ACHN (cell line): ENCODE measurements at places on chromosomes 6 and 20.

DNA sequence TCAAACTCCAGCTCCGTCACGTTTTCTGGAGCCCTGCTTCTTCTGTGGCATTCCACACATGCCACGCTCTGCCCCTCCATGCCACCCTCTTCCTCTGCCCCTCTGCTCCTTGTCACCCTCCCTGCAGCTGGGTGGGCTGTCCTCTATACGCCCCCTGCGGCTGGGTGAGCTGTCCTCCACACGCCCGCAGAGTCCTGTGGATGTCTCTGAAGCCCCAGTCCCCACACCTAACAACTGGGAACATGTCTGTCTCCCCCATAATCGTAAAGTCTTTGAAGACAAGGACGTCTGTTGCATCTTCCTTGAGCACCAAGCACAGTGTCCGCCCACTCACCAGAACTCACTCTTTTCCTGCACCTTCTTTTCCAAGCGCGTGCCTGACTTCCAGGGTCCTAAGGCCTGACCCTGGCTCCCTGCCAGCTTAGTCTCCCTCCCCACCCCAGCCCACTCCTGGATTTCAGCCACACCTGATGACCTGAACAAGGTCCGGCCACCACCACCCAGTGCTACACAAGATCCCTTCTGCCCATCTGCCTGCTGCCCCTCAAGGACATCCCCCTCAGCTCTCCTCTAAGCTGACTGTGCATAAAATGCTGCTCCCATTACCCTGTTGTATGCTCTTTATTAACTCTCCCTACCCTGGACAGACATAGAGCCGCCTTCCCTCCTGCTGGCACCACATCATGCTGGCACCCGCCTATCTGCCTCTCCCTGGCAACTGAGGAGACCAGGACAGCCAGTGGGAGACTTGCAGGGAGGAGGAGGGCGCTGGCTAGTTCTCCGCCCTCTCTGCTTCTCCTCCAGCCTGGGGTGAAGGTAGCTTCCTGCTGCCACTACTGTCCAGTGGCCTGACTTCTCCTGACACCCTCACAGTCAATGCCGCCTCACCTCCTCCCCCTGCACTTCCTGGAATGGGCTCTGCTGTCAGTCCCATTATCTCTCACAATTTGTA is 10.7 kb upstream of the PRR18 start:
- DNase-seq: no peak

DNA sequence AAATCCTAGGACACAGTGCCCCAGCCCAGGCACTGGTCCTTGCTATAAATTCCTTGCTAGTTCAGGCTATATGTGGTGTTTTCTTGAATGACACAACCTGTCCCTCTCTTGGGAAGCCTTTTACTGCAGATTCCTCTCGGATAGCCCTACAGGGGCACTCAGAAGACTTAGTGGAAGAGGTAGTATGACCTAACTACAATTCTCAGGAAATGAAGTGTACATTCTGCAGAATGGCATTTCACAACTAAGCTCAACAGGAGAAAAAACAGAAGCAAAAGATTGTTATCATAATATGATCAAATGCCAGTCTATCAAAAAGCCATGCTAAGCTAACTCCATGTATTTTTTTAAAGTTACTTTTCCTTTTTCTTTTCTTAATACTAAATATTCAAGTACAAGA is 66.3 kb upstream of the FBXL4 start:
- DNase-seq: peak; percentile 8

DNA sequence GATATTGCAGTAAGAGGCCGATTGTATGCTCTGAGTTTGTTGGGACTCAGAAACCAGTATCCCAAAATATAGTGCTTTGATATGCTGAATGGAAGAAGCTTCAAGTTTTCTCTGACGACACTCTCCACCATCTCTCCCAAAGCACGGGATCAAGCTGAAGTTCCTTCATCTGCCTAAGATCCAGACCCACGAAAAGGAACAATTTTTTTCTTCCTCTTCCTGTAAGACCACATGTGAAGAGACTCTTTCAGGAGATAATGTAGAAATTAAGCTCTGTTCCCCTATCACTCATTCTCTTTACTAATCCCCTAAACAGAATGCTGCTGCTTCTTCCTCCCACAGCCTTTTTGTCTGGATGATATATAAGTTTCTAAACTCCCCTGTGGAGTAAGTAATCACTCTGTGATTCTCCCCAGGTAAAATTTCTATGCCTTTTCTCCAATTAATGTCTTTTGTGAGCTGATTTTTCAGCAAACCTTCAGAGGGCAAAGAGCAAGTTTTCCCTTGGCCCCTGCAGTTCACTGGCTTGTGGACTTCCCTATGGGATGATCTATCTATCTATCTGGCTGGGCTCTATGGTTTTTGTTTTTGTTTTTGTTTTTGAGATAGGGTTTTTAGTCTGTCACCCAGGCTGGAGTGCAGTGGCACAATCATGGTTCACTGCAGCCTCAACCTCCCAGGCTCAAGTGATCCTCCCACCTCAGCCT is 13.5 kb upstream of the PNRC1 start:
- no peak for DNase-seq

- DNase-seq: no peak
These were observed 10.5 kb upstream of the C20orf144 start for GRCh38 chr20:33651562-33652048.

DNA sequence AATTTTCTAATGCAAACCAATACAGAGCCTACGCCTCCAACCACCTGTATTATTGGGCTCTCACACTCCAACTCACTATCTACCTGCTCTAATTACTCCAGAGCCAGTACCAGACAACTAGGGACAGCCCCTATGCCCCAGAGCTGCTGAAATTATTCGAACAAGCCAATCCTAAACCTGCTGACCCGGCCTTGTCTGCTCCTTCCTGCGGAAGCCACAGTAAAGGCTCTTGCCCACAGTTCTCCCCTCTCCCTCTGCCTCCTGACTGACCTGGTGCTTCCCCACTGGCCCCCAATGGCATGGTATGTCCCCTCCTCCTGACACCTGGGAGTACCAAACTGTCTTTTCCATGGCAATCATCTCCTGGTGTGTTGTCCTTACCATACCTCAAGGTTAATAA is 4.1 kb upstream of the TOX2 start:
- no peak for DNase-seq

DNA sequence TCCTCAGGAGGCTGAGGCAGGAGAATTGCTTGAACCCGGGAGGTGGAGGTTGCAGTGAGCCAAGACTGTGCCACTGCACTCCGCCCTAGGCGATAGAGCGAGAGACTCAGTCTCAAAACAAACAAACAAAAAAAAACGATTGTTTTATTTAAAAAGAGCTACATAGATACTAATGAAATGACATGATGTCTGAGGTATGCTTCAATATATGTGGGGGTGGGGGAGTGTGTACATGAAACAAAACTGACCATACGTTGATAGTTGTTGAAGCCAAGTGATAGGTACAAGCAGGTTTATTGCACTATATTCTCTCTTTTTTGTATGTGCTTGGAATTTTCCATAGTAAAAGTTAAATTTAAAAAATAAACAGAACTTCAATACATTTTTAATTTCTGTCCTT is 240.1 kb downstream of the TFAP2A start:
- DNase-seq: no peak

DNA sequence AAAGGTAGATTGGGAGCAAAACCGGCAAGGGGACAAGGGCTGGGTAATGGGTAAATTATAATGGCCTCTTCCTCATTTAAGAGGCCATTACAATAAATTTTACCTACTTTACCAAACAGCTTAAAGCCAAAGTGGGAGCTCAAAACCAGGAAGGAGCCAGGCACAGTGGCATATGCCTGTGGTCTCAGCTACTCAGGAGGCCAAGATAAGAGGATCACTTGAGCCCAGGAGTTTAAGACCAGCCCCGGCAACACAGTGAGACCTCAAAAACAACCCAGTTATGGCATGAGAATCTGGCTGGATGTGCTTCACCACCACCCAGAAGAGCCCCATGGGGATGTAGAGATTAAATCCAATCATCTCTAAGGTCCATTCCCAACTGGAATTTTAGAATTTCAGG is 52.9 kb upstream of the TAF8 start:
- no peak for DNase-seq

DNA sequence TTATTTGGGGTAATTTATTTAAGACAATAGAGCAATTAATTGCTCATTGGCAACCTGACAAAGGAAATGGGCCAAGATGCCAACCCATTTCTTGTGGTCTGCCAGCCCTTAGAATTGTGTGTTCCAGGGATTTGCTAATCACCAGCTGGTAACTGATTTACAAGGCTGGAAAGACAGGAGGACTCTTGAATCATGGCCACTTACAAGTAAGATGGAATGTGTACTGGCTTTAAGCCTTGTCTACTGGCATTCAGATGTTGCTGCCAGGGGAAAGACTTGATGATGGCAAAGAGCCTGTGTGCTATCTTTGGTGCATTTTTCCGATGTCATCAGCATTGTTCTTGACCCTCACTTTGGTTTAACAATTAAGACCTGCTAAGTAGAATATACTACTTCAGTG is 91.0 kb downstream of the BCKDHB start:
- peak; percentile 75 for DNase-seq

GRCh38 chr6:27977387-27977786 is 20.3 kb downstream of the OR2B6 start:
- no peak for DNase-seq

GRCh38 chr6:111406200-111406721 is 76.8 kb downstream of the REV3L start:
- DNase-seq: no peak

DNA sequence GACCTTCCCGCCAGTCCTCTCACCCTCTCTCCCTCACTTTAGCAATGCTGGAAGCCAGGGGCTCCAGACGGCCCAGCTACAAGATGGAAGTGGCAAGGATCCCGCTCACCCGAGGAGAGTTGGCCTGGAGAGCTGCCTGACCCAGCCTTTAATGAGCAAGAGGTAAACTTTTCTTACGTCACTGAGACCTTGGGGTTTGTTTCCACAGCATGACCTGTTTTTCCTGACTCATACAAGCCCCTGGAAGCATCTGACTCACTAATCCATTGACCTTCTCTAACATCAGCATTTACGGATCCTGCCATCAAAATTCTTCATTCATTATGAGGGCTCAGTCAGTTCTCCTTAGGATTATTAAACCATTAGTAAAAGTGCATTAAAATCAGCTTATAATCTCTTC is 120.4 kb downstream of the MYLK4 start:
- DNase-seq: peak; percentile 78

DNA sequence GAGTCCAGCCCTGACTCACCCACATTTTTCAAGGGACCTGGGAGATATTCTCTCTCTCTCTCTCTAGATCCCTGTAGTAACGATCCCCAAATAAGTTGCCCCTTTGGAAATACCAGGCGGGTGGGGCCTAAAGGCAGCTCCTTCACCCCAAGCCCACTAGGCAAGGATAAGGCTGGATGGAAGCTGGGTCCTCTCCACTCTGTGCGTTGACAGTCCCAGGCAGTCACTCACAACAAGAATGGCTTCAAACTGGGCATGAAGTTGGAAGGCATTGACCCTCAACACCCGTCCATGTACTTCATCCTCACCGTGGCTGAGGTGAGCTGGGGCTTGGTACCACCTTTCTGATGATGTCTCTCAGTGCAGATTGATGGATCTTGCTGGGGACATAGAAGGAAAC is 21.6 kb downstream of the L3MBTL1 start:
- DNase-seq: no peak

DNA sequence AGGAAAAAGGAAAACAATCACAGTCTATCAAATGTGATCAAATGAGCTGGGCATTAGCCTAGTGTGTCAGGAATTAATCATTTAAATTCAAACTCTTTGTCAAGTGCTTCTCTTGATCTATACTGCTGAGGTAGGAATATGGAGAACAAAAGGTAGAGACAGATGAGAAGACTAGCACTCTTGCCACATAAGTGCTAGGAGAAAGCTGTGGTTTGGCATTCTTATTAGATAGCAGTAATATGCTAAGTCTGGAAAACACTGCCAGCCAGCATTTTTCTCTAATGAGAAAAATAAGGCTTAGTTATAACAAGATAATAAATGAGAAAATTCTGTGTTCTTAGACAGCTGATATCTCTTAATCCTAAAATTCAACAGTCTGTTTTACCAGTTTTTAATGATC is 38.9 kb downstream of the ORC3 start:
- no peak for DNase-seq
